ENCODE measurements at places on chromosomes 11 and 22. TPM values are rescaled to one million over a fixed set of nuclear protein-coding genes. Genes with fewer than 3 reads are reported as not detected.

GRCh38 chr11:44960200-44960845 is 9.6 kb upstream of the TP53I11 start:
- no peak for DNase-seq

DRD2 gene
- not detected for total RNA-seq

DNA sequence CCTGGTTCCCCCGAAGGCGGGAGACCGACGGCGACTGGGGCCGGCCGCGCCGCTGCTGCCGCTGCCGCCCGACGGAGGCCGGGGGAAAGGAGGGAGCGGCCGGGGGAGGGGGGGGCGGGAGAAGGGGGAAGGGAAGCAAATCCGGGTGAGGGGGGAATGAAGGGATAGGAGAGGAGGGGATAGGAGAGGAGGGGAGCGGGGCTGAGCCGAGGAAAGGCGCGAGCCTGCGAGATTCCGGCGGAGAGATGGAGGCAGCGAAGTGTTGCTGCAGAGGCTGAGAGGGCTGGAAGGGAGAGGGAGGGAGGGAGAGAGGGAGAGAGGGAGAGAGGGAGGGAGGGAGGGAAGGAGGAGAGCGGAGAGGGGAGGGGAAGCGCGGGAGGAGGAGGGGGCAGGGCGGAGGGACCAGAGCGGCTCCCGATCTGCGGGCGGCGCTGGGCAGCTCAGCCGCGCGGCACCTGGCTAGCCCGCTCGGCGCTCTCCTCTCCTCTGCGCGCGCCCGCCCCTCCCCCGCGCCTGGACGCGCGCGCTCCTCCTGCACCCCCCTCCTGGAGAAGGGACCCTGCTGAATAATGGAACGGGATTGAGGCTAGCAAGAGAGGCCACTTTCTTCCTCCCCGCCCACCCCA is 52.3 kb downstream of the SLC22A12 start:
- no peak for DNase-seq

- DNase-seq = no peak
These were observed 30.4 kb downstream of the DSCAML1 start for GRCh38 chr11:117766576-117766975.

DNA sequence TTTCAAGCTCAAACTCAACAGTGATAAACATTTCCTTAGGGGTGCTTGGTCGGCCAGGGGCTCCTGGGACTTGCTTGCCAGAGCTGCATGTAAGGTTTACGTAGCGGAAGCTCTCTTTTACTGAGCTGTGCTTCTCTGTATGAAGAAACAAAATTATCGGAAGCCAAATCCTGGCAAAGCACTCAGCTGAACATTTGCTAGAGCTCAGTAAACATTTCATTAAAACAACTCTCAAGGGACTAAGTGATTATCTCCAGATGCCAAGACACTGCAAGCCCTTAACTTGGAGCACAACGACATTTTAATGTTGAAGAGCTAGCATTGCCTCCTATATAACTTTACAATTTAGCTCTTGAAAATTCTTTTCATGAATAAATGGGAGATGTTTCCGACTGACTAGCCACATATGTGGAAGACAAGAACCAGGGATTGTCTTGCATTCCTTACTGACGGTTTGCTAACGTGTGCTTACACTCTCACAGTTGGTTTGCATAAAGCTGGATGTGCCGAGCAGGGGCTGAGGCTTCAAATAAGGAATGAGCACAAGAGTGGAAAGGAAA is 43.4 kb downstream of the SCUBE2 start:
- no peak for DNase-seq

DNA sequence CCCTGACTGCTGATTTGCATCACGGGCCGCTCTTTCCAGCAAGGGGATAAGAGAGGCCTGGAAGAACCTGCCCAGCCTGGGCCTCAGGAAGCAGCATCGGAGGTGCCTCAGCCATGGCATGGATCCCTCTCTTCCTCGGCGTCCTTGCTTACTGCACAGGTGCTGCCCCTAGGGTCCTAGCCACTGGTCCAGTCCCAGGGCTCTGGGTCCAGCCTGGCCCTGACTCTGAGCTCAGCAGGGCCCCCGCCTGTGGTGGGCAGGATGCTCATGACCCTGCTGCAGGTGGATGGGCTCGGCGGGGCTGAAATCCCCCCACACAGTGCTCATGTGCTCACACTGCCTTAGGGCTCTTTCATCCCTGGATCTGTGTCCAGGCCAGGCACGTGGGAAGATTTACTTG is 7.0 kb upstream of the IGLL5 start:
- no peak for DNase-seq

BDNF gene
- not detected for total RNA-seq

- DNase-seq = no peak
These were observed 46.0 kb upstream of the CCDC34 start for GRCh38 chr11:27409049-27409448.

- no peak for DNase-seq
These were observed 77.7 kb downstream of the KCNC1 start for GRCh38 chr11:17812091-17812864.

DNA sequence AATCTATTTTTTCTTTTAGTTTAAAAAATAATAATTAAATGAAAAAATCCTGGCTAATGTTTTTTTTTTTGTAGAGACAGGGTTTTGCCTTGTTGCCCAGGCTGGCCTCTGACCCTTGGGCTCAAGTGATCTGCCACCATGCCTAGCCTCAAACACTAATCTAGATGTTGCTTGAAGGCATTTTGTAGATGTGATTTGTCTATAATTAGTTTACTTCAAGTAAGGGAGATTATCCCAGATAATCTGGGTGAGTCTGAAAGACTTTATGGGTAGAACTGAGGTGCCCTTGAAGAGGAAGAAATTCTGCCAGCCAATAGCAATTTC is 38.6 kb upstream of the RBFOX2 start:
- no peak for DNase-seq

LIF gene
- total RNA-seq = 307 TPM

- no peak for DNase-seq
These were observed 72.1 kb upstream of the YWHAH start for GRCh38 chr22:31872209-31872608.

UCP3 gene
- 2.6 TPM for total RNA-seq

GRCh38 chr22:19843857-19844376 is 10.8 kb downstream of the GNB1L start:
- no peak for DNase-seq

POU2AF1 gene
- total RNA-seq = 7.5 TPM

DERL3 gene
- 5.7 TPM for total RNA-seq

GRCh38 chr11:832529-833113 is at the start of gene CD151:
TSS of gene CD151 (plus strand) at chr11:832952. CDS start at chr11:836070, 3,118 bp downstream.
- peak; percentile 33 for DNase-seq

KCTD14 gene
- total RNA-seq = not detected

- DNase-seq = no peak
These were observed 328.3 kb downstream of the TBC1D22A start for GRCh38 chr22:47090591-47091245.

PKDREJ gene
- not detected for total RNA-seq

DNA sequence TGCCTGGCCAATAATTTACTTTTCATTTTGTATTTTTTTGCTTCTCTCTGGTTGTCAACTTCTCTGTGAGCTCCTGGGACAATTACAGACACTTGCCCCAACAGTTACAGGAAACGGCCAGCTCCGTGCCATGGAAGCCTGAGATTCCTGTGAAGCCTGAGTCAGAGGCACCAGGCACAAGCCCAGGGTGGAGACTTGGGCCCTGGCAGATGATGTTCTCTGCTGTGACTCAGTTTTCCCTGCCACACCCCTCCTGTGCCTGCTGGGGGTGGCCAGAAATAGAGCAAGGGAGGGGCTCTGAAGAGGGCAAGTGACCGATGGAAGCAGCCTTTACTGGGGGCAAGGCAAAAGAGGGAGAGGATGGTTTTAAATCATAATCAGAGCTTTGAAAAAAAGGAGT is 4.9 kb downstream of the ATP5MGL start:
- DNase-seq = no peak

PIWIL4 gene
- total RNA-seq = 0.33 TPM

DNA sequence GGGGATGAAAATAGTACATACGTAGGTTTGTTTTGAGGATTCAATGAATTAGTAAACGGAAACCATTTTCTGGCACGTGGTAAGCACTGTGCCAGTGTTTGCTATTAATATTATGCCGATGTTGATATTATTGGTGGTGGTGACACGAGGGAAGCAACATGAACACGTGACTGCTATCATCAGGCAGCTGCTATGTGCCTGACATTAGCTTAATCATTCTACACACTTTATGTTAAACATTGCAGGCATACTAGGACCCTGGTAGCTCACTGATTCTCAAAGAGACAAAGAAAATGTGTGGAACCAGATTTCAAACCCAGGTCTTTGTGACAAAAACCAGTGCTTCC is 656 bp downstream of the SRRD start:
- DNase-seq = no peak

- no peak for DNase-seq
These were observed 40.6 kb upstream of the CRTAM start for GRCh38 chr11:122797651-122798050.

NTM gene
- not detected for total RNA-seq

DNA sequence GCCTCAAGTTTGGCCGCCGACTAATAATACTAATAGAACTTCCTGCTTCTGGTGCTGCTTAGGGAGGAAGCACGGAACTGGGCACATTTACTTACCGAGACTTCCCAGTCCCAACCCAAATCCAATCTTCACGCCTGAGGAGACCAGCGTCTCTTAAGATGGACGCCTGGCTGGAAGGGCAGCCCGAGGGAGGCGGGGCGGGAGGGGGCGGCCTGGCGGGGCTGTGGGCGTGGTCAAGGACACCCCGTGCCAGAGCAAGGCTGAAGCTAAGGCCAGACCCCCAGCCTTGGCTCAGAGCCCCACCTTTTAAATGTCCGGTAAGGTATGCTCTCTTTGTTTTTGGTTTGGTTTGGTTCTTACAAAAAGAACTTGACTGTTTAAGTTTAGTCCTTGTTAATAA is at the start of gene GDPD4:
Gene GDPD4, minus strand, starts transcription at position 177 of the 400 bp plus-strand sequence. CDS start 16,549 bp downstream, outside the sequence.
- DNase-seq = no peak

PLAAT3 gene
- total RNA-seq = 0.90 TPM

DNA sequence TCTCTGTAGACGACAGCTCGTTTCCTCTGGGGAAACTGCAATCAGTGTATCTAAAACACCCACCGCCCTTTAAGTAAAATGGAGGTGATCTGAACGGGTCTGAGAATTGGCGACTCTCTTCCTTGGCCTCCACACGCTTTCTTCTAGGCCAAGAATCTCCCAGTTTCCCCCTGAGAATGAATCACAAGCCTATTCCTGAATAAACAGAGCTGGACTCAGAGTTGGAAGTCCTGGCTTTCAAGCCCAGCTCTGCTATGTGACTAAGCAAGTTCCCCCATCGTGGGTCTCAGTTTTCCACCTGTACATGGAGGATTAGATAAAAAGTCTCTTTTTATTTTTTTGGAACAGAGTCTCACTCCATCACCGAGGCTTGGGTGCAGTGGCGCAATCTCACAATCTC is 200.4 kb downstream of the MN1 start:
- no peak for DNase-seq

GRCh38 chr22:29320546-29320945 is 5.0 kb upstream of the RASL10A start:
- DNase-seq = no peak

GRCh38 chr11:127110542-127110941 is 110.0 kb upstream of the KIRREL3 start:
- DNase-seq = no peak

GRCh38 chr11:109894242-109894641 is 198.9 kb upstream of the ZC3H12C start:
- DNase-seq = no peak

GRCh38 chr11:119545978-119546915 is 123.3 kb upstream of the THY1 start:
- no peak for DNase-seq

RTCB gene
- total RNA-seq = 131 TPM
